ENCODE measurements at places on chromosomes 3 and 15. TPM values are rescaled to one million over a fixed set of nuclear protein-coding genes. Genes with fewer than 3 reads are reported as not detected.

The RARRES1 gene
- total RNA-seq: not detected

The SLC51A gene
- not detected for total RNA-seq

The PAK6 gene
- 2.3 TPM for total RNA-seq

The ERC2 gene
- total RNA-seq: not detected

The SCN5A gene
- 0.72 TPM for total RNA-seq

The NOX5 gene
- total RNA-seq: not detected

The IRAK2 gene
- 4.0 TPM for total RNA-seq

The ANKRD63 gene
- total RNA-seq: 0.17 TPM

The IVD gene
- 72.3 TPM for total RNA-seq

The AP3S2 gene
- total RNA-seq: 16.7 TPM

The ACTC1 gene
- total RNA-seq: not detected

The TIMP4 gene
- total RNA-seq: not detected

The SMCO1 gene
- total RNA-seq: not detected

The ZNF774 gene
- 1.1 TPM for total RNA-seq

The LRRFIP2 gene
- 36.1 TPM for total RNA-seq

The C3orf80 gene
- total RNA-seq: 0.06 TPM

The FRMD5 gene
- 0.44 TPM for total RNA-seq

The ADGRG7 gene
- not detected for total RNA-seq
